RWPE1 (cell line): ENCODE measurements at places on chromosomes 16 and 17.

DNA sequence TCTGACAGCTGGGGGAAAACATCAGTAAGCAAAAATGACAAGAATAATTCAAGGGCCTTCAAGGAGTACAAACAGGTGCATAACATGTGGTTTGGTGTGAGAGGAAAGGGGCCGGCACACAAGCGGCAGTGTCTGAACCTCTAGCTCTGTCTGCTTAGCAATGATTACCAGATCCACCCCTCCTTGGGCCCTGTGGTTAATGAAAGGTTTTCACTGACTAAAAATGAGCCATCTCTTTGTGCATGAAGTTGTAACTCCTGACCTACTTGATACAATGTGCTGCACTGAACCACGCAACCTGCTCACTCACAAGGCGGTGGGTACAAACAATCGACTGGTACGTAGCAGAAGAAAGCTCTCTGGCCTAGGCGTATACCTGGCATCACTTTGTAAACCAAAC is 15.1 kb downstream of the FAM117A start:
- DNase-seq = no peak

DNA sequence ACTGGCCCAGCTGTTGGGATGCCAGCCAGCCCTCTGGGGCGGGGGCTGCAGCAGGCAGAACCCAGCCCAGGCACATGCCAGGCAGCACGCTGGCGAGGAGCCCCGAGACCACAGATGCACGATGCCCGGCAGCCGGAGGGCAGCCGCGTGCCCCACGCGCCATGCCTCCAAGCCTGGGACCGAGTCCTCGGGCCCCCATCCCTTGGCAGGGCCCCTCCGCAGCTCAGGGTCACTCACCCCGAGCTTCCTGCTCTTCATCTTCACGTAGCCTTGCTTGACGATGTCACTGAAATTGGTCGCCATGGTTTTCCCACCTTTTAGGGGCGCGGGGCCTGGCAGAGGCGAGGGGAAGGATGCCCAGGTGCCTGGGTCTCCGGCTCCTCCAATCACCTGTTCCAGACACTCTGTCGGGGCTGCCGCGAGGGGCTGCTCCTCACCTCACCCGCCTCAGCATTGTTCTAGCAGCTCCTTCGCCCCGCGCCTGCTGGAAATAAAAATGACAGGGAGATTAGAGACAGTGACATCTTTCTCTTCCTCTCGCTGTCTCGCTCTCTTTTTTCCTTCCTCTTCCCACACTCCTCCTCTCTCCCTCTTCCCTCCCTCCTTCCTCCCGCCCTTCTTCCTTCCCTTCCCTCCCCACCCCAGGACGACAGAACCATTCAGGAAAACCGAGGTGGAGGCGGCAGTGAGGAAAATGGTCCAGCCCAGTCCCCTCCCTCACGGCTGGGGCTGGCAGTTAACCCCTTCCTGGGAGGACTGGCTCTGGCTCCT is 6.9 kb downstream of the DOK4 start:
- no peak for DNase-seq

GRCh38 chr16:229731-230281 is 557 bp upstream of the LUC7L start:
- no peak for DNase-seq

GRCh38 chr17:57545731-57546342 is 199.3 kb downstream of the CCDC182 start:
- no peak for DNase-seq

DNA sequence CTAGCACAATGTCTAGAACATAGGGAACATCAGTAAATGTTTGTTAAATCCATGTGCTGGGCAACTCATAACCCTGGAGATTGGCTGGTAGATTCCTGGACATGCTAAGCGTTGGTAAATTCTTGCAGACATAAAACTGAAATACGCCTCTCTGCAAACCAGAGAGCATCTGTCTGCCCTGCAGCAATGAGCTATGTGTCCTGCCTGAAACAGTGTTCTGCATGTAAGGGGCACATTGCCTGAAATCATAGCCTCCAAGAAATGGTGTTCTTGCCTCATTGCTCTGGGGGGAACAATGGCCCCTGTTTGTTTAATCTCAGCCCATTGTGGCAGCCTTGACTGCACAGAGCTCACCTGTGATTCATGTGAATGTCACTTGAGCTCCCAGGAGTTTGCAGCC is 113.5 kb upstream of the CCL2 start:
- no peak for DNase-seq

- no peak for DNase-seq
These were observed 297.5 kb downstream of the CA10 start for GRCh38 chr17:51860954-51861561.

- no peak for DNase-seq
These were observed 525.5 kb downstream of the KIF2B start for GRCh38 chr17:54348234-54348633.

GRCh38 chr16:88058136-88058535 is 106.9 kb downstream of the BANP start:
- DNase-seq = no peak

DNA sequence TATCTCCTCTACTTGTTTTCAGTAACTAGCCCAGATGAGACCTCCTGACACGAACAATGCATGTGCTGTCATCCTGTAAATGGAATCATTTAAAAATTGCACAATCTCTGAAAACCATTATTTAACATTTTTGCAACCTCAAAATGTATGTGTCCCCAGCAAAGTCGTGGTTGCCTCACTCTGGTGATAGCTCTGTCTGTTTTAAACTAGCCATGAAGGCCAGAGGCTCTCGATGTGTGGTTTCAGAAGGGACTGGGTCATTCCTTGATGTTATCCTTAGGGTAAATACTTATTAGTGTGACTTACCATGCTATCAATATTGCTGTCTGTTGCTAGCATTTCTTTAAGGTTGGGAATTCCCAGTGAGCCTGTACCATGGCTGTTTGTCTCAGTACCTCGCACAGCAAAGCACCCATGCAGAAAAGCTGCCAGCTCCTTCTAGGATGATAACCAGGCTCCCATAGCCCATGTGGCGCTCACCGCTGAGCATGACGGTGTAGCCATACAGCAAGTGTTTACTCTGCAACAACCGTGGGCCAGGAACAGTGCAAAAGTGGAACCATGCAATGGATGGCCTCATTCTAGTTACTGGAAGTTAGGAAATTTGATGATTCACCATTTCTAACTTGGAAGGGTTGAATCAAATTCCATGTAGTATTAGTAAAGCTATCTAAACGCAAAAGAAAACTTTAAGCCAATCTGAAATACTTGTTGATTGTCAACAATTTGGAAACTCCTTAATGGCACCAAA is 2.9 kb upstream of the PGS1 start:
- peak; percentile 78 for DNase-seq

DNA sequence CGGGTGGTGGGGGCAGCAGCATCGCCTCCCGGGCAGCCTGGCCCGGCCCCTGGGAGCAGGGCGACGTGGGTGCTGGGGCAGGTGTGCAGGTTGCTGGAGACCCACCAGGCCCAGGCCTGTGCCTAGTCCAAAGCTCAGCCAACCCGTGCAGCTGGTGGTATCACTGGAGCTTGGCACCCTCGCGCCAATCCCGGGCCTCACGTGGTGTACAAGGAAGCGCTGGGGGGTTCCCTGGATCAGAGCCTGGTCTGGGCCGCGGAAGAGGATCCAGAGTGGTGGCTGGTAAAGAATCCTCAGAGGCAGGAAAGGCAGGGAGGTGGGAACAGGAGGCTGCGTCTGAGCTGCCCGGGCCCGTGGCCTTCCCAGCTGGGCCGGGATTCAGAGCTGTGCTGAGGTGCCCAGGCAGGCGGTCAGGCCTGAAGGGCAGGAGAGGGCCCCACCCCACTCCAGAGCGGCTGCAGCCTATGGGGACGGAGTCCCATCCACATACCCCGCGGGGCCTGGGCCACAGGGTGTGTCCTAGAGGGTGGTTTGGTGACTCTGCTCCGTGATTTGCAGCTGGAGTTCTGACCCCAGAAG is 36.2 kb downstream of the ZFPM1 start:
- no peak for DNase-seq

DNA sequence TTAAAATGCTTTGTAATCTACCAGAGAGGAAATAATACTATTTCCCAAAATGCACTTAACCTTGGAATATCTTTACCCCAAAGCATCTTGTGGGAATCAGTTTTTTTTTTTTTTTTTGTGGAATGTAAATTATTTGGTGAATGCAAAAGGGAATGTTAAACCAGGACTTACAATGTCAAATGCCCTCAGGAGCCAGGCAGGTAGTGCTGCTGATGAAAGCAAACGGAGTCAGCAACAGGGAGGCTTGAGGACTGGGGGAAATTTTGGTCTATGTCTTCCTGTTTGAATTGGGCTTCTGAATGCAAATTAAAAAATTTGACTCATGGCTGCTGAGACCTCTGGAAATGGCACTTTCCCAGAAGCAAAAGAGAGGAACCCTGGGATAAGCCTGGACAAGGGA is 96.5 kb upstream of the NLRP1 start:
- no peak for DNase-seq

DNA sequence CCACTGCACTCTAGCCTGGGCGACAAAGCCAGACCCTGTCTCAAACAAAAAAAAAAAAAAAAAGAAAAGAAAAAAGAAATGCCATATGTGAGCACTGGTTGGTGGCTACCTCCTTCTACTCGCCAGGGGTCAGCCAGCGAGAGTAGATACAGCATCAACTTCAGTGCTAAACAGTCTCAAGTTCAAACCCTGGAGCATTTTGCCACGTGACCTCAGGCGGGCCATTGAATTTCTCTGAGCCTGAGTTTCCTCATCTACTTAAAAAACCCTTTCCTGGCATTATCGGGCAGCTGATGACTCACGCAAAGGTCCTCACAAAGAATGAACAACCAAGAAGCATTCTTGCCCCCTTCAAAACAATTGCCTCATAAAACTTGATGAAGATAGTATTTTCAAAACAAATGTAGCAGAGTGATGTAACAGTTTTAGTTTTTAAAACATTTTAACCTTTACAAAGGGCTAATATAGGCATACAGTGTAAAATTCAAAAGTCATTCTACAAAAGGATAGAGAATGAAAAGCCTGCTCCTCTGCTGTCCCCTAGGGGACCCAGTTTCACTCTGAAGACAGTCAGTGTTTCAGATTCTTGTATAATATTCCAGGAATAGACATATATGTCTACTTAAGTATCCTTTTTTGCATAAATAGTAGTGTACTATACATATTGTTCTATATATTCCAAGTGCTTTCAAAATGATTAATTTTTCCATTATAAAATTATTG is 28.4 kb downstream of the DNAH2 start:
- peak; percentile 79 for DNase-seq

GRCh38 chr17:82984751-82985427 is 94.5 kb upstream of the METRNL start:
- DNase-seq = no peak

DNA sequence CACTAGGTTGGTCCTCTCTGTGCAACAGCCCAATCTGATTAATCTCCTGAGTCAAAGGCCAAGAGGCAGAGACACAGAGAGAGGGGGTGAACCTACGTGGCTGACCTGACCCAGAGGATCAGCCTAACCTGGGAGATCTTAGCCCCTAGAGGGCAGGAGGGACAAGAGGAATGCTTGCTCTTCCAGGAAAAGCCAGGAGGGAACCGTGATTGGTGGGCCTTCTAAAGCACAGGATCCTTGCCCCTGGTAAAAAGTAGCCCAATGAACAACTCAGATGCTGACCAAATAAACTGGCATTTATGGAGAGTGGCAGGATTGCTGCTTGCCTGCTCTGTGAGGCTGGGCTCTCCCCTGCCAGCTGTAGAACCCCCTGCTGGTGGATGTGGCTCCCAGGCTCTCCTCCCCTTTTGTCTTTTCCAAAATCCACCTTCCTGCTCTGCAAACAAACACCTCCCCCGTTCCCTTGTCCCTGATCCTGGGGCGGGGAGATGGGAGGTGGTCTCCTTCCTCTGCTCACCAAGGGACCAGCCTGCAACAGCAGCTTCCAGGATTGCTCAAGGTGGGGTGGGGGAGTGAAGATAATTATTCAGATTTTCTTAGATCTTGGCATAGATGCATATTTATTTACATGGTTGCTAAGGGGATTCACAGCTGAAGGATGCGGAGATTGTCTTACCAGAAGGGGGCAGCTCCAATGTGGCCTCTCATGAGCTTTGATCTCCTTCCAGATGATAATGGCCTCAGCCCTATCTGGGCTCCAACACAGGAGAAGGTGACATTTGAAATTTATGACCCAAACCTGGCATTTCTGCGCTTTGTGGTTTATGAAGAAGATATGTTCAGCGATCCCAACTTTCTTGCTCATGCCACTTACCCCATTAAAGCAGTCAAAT is 71.9 kb downstream of the SDR42E1 start:
- DNase-seq = no peak

- no peak for DNase-seq
These were observed 14.7 kb downstream of the TXNDC11 start for GRCh38 chr16:11727796-11728543.

- no peak for DNase-seq
These were observed 17.4 kb upstream of the ICAM2 start for GRCh38 chr17:64037802-64038201.
